ENCODE measurements at places on chromosomes 7 and 10. TPM values are rescaled to one million over a fixed set of nuclear protein-coding genes. Genes with fewer than 3 reads are reported as not detected.

Gene TMEM139
- 0.34 TPM for total RNA-seq

Gene ZNF736
- total RNA-seq: 71.6 TPM

DNA sequence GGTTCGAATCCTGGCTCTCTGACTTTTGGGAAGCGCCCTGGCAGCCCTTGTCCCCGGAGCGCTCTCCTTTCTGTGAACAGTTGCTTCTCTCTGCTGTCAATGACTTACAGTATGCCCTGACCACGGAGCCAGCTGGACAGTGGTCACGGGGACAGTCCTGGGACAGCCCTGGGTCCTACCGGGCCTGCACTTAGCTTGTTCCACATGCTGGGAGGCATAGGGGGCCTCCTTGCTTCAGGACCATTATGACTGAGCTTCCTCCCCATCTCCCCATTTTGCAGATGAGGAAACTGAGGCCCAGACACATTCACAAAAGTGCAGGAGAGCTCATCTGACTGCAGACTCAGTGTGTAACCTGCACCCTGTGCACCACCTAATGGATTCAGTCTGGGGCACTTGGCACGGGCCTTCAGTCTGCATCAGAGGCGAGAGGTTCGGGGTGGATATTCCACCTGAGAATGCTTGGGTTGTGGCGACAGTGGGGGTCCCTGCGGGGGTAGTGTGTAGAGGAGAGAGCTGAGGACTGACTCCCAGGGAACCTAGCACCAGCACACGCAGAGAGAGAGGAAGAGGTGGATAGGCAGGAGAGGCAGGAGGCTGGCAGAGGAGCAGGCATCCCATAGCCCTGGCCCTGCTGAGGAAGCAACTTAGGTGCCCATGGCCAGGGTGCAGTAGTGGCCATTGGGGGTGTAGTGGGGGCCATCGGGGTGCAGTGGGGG, 1.6 kb downstream of the DOCK1 start:
- DNase-seq: no peak

GRCh38 chr10:113326160-113327111, 226.4 kb upstream of the HABP2 start:
- DNase-seq: no peak

- no peak for DNase-seq
Measured at GRCh38 chr7:26580064-26580591, 284.3 kb downstream of the SKAP2 start.
